ENCODE measurements at places on chromosomes 1 and 21. TPM values are rescaled to one million over a fixed set of nuclear protein-coding genes. Genes with fewer than 3 reads are reported as not detected.

DNA sequence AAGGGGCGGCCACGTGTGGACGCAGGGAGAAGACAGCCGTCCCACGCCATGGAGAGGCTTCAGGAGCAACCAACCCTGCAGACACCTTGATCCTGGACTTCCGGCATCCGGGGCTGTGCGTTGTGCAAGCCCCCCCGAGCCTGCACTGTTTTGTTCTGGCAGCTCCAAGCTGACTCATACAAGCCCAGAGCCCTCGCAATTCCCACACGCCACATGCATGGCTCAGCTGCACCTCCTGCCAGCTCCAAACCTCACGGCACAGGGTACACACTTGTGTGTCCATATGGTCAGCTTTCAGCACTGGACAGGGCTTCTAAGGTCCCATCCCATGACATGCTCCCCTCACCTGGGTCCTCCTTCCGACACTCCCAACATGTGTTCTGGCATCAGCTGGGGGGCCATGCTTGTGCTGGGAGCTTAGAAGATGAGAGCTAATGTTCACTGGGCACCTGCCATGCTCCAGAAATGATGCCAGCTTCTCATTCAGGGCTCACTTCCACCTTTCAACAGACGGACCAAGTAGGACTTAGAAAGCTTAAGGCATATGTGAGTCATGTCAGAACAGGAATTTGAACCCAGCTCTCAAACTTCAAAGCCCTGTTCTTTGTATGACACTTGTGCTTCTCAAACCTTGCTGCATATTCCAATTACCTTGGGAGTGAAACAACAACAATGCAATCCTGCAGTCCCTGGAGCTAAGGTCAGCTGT, 137.3 kb downstream of the PGBD5 start:
- DNase-seq, result no peak
- no peak overlapping the region for H3K4me3 ChIP-seq
- H3K4me1 ChIP-seq, result no peaks in the 10 kb centered on the region
- no peaks in the 10 kb centered on the region for H3K36me3 ChIP-seq

ERG gene
- 6.3 TPM for total RNA-seq

- H3K27ac ChIP-seq, result no peak overlapping the region
- H3K4me3 ChIP-seq, result no peak overlapping the region
- no peak for DNase-seq
- H3K4me1 ChIP-seq, result no peaks in the 10 kb centered on the region
- no peaks in the 10 kb centered on the region for H3K36me3 ChIP-seq
Observed at GRCh38 chr1:56911098-56911938, 54.5 kb downstream of the C8B start.

DNA sequence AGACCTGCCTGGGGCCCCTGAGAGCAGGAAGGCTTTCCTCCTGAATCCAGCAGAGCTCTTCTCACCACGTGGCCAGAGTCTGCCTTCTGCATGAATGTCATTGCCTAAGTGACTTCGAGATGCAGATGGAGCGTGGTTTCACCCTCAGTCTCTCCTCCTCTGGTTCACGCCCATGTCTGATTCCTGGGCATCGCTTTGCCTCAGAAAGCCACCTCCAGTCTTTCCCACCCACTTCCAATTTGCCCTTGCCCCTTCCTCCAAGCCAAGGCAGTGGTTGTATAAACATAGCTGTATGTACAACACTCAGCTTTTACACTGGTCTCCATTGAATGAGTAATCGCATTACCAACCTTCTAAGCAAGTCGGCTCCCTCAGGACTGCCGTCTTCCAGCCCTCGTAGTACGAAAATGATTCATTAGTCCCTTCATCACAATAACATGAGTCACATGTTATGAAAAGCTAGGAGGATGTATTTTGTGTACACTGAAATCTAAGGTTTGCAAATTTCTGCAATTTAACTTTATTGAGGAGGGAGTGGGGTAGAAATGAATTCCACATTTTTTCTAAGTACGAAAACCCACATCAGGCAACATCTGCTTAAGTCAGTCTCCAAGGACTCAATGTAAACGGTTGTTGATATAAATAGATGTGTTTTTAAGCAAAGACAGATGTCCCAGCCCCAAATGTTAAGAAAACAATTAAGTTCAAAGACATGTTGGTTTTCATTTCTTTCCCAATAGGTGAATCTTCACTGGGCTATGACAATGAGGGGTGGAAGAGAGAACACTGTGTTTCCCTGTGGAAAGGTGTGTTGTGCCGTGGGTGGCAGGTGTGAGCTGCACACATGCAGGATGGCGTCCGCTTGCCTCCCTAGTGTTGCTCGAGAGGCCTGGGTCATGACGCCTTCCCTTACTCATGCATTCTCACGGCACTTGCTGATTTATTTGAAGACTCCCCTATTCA, 32.3 kb upstream of the ETS2 start:
- H3K36me3 ChIP-seq, result no peaks in the 10 kb centered on the region
- no peak overlapping the region for H3K4me3 ChIP-seq
- peak overlapping the region; percentile 40 for H3K27ac ChIP-seq
- peaks cover 7% of the 10 kb centered on the region for H3K4me1 ChIP-seq
- H3K27me3 ChIP-seq, result no peaks in the 10 kb centered on the region
- DNase-seq, result peak; percentile 87

VWA5B1 gene
- total RNA-seq, result 0.43 TPM

DNA sequence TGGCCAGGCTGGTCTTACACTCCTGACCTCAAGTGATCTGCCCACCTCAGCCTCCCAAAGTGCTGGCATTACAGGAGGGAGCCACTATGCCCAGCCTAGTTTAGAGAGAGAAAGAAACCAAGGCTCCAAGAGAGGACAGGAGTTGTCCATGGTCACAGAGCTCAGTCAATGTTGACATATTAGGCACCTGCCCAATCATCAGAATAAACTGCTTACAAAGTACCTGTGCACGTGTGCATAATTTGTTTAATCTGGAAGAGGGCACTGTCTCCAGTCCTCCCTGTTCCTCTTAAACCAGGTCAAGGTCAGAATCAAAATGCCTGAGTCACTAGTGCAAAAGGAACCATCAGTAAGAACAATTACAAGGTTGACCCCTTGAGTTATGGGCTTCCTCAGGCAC, 20.3 kb upstream of the MPZL1 start:
- no peak for DNase-seq
- peaks cover 25% of the 10 kb centered on the region for H3K36me3 ChIP-seq
- H3K4me3 ChIP-seq, result no peak overlapping the region
- peaks cover 33% of the 10 kb centered on the region for H3K4me1 ChIP-seq
- H3K27me3 ChIP-seq, result no peaks in the 10 kb centered on the region
- no peak overlapping the region for H3K27ac ChIP-seq

DNA sequence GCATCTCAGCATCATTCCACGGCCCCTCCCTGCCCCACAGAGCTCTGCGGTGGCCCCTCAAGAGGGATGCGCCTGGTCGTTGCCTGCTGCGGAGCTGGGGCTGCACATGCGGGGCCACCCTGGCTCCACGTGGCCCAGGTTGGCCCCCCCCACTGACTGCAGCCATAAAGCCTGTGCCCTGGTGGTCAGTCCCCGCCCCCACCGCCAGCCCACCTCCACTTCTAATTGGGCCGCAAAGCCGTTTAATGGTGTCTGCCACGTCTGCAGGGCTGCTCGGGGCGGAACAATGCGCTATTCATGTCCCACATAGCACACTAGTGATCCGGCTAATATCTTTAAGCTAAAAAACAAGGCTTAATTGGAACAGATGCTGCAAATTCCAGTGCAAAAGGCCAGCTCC, 33.5 kb upstream of the ACTRT2 start:
- DNase-seq, result no peak
- H3K4me3 ChIP-seq, result no peak overlapping the region
- H3K4me1 ChIP-seq, result no peaks in the 10 kb centered on the region
- no peaks in the 10 kb centered on the region for H3K27me3 ChIP-seq
- H3K36me3 ChIP-seq, result no peaks in the 10 kb centered on the region

GRCh38 chr1:26579681-26580111, 50.1 kb downstream of the RPS6KA1 start:
- H3K27me3 ChIP-seq, result no peaks in the 10 kb centered on the region
- no peak overlapping the region for H3K27ac ChIP-seq
- H3K4me1 ChIP-seq, result peaks cover 4% of the 10 kb centered on the region
- no peaks in the 10 kb centered on the region for H3K36me3 ChIP-seq
- DNase-seq, result no peak

AJAP1 gene
- 0.04 TPM for total RNA-seq

DNA sequence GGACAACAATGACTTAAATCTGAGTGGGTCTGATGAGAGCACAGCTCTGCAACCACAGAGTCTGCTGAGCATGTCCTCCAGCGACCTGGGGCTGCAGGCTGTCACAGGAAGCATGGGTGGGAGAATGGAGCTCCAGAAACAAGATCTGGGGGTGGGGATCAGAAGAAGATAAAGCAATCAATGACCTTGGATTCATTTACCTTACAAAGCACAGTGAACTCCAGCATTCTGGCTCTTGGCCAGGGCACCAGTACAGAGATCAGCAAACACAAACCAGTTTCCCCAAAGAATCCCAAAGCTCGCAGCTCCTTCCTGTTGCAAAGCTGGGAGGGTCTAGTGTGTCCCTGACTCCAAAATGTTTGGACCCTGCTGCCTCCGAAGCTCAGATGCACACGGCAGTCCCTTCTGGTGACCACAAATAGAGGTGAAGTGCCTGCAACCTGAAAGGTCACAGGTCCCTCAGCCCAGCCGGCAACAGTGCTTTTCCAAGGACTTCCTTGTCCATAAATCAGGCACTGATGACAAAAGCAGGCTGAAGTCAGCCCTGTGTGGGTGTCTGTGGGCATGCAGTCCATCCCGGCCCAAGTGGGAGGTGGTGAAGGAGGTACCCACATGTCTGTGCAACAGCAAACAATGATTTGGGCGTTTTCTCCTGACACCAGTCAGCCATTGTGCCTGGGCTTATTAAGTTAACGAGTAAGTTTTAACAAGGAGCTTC, 76.1 kb downstream of the SH3BGR start:
- peaks cover 25% of the 10 kb centered on the region for H3K4me1 ChIP-seq
- H3K36me3 ChIP-seq, result no peaks in the 10 kb centered on the region
- H3K27me3 ChIP-seq, result no peaks in the 10 kb centered on the region
- no peak overlapping the region for H3K27ac ChIP-seq
- no peak overlapping the region for H3K4me3 ChIP-seq

SNIP1 gene
- total RNA-seq, result 4.4 TPM

DNA sequence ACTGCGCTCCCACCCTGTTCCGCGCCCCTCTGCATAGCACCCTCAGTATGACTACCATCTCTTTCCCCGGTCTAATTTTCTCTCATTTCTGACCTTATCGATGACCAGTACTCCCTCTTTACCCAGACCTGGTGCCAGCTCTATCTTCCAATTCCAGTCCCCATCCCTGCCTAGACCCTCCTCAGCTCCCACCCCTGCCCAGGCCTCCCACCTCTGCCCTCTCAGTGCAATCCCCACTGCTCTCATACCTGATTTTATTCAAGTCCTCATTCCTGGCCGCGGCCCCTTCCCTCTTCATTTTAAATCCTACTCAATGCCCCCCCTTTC, 1.3 kb downstream of the USP24 start:
- H3K27me3 ChIP-seq, result no peaks in the 10 kb centered on the region
- H3K27ac ChIP-seq, result peak overlapping the region; percentile 100
- no peaks in the 10 kb centered on the region for H3K36me3 ChIP-seq
- H3K4me3 ChIP-seq, result peak overlapping the region; percentile 75
- no peak for DNase-seq
- peaks cover 75% of the 10 kb centered on the region for H3K4me1 ChIP-seq

TNFRSF9 gene
- not detected for total RNA-seq

Measured in right atrium auricular region (tissue), 2 donors.